ENCODE measurements at places on chromosomes 3 and 15. TPM values are rescaled to one million over a fixed set of nuclear protein-coding genes. Genes with fewer than 3 reads are reported as not detected.

Gene CDCP1
- 15.3 TPM for total RNA-seq

Gene CILP
- total RNA-seq: 0.08 TPM

Gene XCR1
- not detected for total RNA-seq

Gene WDR53
- total RNA-seq: 12.1 TPM

Gene TLR9
- not detected for total RNA-seq

Gene GPR149
- total RNA-seq: not detected

Gene MORC1
- total RNA-seq: not detected

Gene DCLK3
- total RNA-seq: not detected

Gene TMEM212
- not detected for total RNA-seq

Gene KIF7
- total RNA-seq: 4.9 TPM

Gene KNG1
- total RNA-seq: not detected

Gene LRRC31
- total RNA-seq: not detected

Gene TRH
- total RNA-seq: not detected

Gene IL17RD
- total RNA-seq: 1.1 TPM

Gene OR5K2
- not detected for total RNA-seq

Gene GOLGA8K
- total RNA-seq: 0.38 TPM

Gene RBP2
- not detected for total RNA-seq

Gene CYFIP1
- total RNA-seq: 72.9 TPM

Gene CPB1
- not detected for total RNA-seq

Gene TP63
- total RNA-seq: 0.42 TPM

Gene TOMM70
- 55.2 TPM for total RNA-seq

Gene ZNF774
- 1.4 TPM for total RNA-seq

Gene RTP3
- not detected for total RNA-seq

Gene ASB14
- not detected for total RNA-seq

Gene FOXB1
- not detected for total RNA-seq

Gene PEX5L
- total RNA-seq: not detected

Gene CCR9
- total RNA-seq: not detected

Gene FAM107A
- not detected for total RNA-seq

Gene SMCO1
- total RNA-seq: not detected

Gene GRM7
- not detected for total RNA-seq

Gene MUC13
- total RNA-seq: 7.8 TPM

All from A549 treated with DMSO at 1 μM for 4 hours (cell line).